ENCODE measurements at places on chromosomes 4 and X.

- DNase-seq = no peak
These were observed 2.7 kb downstream of the BCOR start for GRCh38 chrX:40094900-40095582.

DNA sequence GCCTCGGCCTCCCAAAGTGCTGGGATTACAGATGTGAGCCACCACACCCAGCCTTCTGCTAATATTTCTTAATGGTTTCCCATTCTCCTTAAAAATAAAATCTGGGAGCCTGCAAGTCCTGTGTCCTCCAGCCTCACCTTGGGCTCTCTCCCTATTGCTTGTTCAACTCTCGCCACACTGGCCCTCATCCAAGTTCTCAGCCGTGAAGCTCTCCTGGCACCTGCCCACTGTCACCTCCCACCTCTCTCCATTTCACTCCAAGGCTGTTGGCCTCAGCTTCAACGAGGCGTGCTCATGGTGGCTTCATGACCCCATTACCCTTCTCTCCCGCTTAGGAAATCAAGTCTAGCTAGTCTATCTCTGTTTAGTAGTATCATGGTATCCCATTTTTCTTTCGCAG is 9.5 kb upstream of the ETNPPL start:
- no peak for DNase-seq

GRCh38 chr4:86117705-86118302 is 242.0 kb downstream of the MAPK10 start:
- no peak for DNase-seq

- DNase-seq = no peak
These were observed 116.7 kb upstream of the HSD17B10 start for GRCh38 chrX:53550756-53551463.

- DNase-seq = no peak
These were observed 876 bp downstream of the HPRT1 start for GRCh38 chrX:134460862-134461220.

- no peak for DNase-seq
These were observed 456.8 kb downstream of the TRIML1 start for GRCh38 chr4:188596021-188596420.

DNA sequence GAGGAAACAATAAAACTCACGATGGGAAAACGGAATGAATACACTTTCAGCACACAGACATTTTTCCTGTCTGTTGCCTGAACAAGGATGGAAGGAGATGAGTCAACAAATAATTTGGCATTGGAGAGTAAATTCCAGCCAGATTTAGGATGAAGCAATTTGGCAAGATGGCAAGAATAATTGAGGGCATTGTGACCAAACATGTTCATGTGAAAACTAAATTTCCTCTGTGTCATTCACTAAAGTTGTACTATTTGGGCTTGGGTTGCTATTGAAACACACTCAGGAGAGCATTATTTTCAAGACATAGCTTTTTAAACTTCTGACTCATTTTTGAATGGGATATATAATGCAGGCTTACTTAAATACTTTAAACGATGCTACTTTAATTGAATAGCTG is 1614.4 kb downstream of the PCDH19 start:
- no peak for DNase-seq

DNA sequence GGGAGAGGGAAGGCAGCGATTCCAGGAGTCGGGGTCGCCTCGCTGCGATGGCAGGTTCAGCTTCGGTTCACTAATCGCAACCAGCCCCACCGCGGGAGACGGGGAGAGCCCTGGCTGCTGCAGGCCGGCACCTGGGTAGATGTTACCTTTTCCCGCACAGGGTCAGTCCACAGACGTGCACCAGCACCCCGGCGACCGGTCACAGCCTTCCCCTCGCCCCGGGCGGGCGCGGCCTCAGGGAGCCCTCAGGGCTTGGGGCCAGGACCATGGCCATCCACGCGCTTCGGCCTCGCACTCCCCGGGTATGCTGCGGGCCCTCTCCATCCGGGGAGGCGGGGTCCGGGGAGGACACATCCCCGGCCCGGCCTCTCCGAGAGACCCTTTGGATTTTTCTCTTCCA is 26.1 kb upstream of the EXOC1L start:
- DNase-seq = no peak

DNA sequence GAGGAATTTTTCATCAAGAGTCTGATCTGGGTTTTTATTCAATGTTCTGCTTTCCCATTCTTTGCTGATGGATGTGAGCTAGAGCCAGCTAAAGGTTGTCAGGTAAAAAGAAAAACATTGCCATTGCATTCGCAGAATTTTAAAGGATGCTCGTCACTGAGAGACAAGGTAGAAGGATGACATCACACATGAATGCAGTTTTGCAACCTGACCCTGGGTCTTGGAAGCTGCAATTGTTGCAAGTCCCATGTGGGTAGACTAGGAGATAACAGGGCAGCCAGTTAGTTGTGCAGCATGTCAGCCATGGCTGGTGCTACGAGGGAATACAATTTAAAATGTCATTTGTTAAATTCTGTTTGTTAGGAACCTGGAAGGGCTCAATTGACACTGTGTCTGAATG is 73.9 kb upstream of the MXRA5 start:
- DNase-seq = no peak

DNA sequence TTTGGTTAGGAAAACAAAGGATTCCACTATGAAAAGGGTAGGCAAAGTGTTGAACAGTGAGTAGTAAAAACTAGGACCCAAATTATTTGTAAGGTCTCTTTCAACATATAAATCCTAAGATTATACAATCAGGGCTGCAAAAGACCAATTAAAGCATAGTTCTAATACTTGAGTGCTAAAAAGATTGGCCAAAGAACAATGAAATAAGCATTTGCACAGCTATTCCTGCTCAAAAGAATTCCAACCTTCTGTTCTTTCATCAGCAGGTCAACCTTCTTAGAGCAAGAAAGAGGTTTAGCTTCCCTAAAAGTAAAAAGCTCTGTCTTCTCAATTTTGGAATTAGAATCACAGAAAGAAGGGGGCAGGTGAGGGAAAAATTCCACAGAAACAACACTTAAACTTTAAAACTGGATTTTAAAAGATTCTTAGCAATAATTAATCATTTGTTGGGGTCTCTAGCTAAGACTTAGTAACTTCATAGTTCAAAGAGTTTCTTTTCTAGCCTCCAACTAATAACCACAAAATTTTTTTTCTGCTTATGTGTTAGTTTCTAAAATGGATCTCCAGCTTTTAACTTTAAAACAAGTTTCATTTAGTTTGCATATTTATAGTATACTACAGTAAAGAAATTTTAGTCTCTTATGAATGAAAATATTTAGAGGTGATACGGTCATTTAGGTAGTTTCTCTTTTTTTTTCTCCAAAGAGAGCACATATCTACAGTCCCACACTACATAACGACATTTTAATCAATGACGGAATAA is 16.3 kb downstream of the TSPAN5 start:
- no peak for DNase-seq

DNA sequence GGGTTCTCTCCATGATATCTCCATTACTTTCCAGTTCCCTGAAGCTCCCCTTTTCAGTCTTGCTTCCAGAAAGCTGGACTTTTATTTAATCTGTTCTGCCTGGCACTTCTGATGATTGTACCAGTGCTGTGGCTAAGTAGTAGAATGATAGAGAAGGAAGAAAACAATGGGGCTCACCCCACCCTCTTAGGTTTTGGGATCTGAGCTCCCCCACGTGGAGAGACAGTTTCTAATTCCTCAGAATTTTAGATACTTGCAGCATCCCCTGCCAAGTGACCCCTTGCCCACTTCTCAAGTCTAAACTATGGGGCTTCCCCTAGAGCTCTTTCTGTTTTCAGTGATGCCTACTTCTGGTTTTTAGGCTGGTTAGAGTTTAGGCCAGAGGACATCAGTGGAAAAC is 73.9 kb downstream of the GC start:
- DNase-seq = no peak

DNA sequence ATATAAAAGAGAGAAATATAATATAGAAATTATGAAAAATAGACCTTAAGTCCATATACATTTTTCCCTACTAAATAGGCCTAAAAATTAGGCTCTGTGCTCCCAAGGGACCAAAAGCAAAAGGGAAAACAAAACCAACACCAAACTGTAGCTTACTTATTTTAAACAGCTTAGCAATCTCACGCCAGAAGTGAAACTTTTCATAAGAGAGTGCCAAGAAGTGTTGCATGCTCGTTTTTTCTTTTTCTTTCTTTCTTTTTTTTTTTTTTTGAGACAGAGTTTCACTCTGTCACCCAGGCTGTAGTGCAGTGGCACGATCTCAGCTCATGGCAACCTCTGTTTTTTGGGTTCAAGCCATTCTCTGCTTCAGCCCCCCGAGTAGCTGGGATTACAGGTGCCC is 250.4 kb downstream of the TMA16 start:
- no peak for DNase-seq

DNA sequence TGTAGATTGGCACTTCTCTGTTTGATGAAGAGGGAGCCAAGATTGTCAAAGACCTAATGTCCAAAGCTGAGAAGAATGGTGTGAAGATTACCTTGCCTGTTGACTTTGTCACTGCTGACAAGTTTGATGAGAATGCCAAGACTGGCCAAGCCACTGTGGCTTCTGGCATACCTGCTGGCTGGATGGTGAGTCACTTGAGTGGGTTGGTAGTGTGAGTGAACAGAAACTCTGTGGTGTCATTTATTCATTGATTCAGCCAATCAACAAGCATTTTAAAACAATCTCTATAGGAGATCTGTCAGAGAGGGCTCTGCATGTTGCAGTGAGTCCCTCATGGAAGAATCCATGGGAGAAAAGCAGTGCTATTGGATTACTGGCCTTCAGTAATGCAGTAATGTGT is 16.3 kb downstream of the TAF9B start:
- DNase-seq = peak; percentile 35

DNA sequence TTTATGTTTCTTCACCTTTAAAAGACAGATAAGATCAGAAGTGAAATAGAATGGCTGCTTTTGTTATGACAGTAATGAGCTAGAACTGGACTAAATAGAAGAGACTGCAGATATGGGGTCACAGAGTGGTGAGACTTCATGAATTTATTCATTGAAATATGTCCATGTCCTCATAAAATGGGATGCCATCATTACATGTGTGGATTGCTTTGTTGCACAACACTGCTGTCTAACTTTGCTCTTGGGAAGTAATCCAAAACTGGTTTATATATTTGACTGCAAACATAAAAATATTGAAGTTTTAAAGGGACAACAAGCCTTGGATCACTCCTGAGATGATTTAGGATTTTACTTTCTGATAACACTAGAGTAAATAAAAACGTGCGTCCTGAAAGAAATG is 209.2 kb upstream of the FAT4 start:
- DNase-seq = no peak

DNA sequence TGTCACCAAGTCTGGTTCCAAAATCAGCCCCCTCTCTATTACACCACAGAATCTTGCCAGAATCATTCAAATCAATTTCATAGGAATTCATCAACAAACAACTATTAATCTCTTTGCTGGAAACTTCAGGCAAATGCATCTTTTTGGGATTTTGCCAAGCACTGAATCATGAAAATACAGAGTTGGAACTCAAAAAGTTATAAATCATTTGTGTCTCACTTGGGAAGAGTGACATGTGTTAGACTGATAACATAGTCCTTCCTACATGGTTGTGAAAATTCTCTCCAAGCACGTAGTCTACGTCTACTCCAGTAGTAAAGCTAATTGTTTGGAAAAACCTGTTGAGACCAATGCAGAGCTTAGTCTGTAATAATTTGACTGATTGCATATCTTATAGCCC is 19.0 kb downstream of the CXCL8 start:
- DNase-seq = no peak

DNA sequence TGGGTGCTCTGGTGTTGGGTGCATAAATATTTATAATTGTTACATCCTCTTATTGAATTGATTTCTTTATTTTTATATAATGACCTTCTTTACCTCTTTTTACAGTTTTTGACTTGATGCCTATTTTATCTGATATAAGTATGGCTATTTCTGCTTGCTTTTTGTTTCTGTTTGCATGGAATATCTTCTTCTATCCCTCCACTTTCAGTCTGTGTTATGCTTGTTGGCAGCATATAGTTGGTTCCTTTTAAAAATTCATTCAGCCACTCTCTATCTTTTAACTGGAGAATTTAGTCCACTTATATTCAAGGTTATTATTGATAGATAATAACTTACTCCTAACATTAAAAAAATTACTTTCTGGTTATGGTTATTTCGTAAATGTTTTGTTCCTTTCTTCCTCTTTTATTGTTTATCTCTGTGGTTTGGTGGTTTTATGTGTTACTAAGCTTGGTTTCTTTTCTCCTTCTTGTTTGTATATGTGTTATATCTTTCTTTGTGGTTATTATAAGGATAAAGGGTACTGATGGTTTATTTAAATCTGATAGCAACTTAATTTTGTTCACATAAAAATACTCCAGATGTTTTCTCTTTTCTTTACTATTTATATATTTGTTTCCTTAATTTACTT is 69.5 kb downstream of the IL15 start:
- no peak for DNase-seq

GRCh38 chr4:119587796-119588195 is 40.8 kb downstream of the PDE5A start:
- no peak for DNase-seq

DNA sequence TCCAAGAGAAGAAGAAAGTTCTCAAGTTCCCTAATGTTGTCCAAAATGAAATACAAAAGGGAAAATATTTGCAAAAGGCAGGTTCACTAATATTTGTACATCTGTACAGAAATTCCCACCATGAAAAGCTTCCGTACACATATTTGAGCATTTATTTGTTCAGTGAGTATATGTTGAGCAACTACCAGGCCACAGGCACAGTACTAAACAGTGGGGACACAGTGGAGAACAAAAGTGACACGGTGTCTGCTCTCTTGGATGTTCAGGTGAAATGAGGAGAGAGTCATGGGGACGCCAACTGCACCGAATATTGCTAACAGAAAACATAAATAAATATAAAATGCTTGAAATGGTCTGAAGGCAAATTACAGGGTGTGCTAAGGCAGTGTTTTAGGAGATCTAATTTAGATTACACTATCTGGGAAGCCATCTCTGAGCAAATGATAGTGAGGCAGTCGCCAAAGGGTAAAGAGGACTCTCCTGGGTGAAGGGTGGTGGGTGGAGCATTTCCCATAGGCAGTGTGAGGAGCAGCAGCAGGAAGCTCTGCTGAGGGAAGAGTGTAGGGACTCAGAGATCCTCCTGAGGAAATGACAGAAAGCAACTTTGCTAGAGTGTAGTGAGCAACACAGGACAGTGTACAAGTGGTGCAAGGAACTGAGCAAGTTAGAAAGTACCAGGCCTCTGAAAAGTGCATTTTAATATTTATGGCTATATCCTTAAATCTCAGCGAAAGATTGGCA is 375.2 kb downstream of the GALNTL6 start:
- DNase-seq = no peak

GRCh38 chr4:26368685-26369084 is 47.9 kb downstream of the RBPJ start:
- DNase-seq = no peak

GRCh38 chr4:8701126-8702019 is 108.8 kb downstream of the CPZ start:
- no peak for DNase-seq

- DNase-seq = no peak
These were observed 125.7 kb downstream of the CAMK2D start for GRCh38 chr4:113635739-113636437.

DNA sequence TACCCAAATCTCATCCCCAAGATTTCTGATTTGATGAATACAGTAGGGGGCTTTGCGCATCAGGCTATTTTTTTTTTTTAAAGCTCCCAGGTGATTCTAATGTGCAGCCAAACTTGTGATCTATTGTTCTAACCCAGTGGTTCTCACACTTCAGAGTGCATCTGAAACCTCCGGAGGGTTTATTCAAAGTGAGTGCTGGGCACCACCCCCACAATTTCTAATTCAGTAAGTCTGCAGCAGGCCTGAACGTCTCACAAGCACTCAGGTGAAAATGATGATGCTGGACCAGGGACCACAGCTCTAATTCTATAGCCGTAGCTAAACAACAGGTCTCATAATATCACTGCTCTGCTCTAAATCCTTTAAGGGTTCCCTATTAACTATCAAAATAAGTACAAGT is 211.4 kb downstream of the FMR1NB start:
- no peak for DNase-seq

- no peak for DNase-seq
These were observed 198.6 kb upstream of the S100G start for GRCh38 chrX:16451334-16451733.

All from stimulated activated naive CD8-positive, alpha-beta T cell treated with anti-CD3 and anti-CD28 coated beads, Interleukin-15, Interleukin-2, amounts not matched to agents 100 U/mL and 50 U/mL, for 24 hours (primary cell).